CD4-positive, alpha-beta T cell treated with Interferon gamma for 1 hour (primary cell): ENCODE measurements at places on chromosomes 12 and 14.
A peak's percentile ranks its signal among the peaks of the same experiment; 100 is the strongest.

DNA sequence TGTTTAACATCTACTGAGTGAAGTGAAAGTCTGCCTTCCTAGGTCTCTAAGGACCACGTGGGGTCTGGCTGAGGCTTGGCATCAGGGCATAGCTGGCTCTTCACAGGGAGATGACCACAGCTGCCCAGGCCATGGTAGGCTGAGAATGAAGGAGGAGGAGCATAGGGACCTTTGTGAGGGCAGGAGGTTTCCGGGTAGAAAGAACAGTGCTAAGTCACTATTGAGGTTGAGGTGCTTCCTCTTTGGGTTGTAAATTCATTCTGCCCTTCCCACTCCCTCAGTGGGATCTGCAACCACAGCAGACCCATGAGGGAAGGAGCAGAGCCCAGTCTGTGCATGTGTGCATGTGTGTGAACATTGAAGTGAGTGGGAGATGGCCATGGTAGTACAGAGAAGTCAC lies 909.6 kb downstream of the VRK1 start:
- no peak for DNase-seq

DNA sequence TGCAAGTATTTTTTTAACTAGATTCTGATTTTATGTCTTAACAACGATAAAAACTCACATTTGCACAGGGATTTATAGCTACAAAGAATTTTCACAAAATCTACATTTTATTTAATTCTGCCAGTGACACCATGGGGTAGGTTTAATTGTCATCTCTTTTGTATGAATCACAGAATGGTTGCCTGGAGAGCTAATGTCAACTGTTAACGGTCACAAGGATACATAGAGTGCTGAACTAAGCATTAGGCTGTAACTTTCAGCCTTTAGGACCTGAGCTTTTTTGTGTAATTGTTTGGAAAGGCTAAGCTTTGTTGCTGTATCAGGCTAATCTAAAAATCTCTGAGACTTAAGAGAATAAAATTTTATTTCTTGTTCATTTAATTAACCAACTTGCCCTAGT lies 465.3 kb upstream of the TBX3 start:
- no peak for DNase-seq

- peak; percentile 61 for DNase-seq
Measured at GRCh38 chr12:46217541-46218321, 51.1 kb downstream of the SLC38A1 start.

- no peak for DNase-seq
Measured at GRCh38 chr12:86799616-86800015, 543.4 kb upstream of the MGAT4C start.

GRCh38 chr12:49809906-49810389 lies 18.3 kb downstream of the NCKAP5L start:
- no peak for DNase-seq

DNA sequence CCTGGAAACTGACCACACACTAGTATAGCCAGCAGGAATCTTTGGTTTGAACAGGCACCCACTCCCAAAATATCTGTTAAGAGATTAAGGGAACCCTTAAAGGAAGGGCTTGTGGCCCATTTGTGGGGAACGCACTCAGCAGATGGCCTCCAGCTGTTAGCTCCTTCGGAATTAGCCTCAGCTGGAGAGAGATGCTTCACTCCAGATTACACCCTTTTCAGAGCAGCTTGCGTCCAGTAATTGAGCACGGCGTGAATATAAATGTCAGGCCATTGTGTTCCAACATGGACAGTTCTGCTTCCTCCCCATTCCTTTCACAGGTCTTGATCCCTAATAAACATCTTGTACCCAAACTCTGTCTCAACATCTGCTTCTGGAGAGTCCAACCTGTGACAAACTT lies 397.8 kb downstream of the SEC23A start:
- no peak for DNase-seq

- DNase-seq, result no peak
Measured at GRCh38 chr12:46361667-46362034, 10.9 kb downstream of the SLC38A2 start.

DNA sequence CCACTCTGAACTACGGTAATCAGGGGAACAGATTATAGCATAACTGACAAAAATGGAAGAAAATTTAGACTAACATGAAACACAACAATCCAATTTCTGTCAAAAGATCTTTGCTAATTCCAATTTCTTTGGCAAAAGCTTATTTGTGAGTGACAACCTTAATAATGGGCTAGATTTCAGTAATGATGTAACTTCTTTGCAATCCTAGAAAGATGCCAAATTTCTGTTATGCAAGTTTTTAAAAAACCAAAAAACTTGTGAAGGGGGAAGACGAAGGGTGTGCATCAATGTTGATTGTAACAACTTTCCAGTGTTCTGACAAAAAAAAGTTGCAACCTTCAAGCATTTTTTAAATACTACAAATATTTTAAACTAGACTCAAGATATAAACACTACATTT lies 59.9 kb downstream of the DICER1 start:
- DNase-seq, result no peak
